ENCODE measurements at places on chromosomes 2 and 18.

DNA sequence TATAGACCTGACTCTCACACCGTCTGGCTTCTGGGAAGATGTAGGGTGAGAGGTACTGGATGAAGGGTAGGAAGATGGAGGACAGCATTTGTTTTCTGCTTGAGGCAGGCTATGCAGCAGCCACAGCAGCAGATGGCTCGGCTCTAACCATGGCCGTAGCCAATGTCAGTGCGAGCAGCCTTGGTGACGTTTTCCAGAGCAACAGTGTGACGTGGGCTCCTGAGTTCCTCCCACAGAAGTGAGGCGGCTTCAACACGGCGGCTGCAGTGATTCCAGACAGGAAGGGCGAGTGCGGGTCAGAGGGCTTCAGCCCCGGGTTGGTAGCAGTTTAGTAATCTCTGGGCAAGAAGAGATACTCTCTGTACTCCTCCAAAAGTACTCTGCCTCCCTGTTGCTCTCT lies 133.0 kb upstream of the MYT1L start:
- no peak for DNase-seq

- DNase-seq: peak; percentile 16
Measured at GRCh38 chr2:30421604-30422443, 25.2 kb upstream of the LCLAT1 start.

DNA sequence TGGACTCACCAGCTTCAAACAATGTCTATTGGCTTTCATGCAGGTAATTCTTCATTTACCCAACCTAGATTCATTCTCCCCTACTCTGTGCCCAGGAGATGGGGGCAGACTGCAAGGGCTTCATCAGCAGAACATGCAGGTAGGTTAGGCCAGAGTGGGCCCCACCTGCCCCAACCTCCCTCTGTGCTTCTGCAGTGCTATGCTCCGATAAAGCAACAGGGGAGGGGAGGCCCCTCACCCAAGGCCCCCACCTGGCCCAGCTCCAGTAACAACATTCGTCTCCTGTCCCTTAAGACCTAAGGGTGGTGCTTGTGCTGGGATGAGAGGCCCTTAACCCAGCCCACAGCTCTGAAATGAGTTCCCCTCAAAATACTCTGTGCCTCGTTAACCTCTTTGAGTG lies 16.7 kb upstream of the GYPC start:
- DNase-seq: peak; percentile 4

- no peak for DNase-seq
Measured at GRCh38 chr18:11946756-11947155, 34.6 kb upstream of the IMPA2 start.

DNA sequence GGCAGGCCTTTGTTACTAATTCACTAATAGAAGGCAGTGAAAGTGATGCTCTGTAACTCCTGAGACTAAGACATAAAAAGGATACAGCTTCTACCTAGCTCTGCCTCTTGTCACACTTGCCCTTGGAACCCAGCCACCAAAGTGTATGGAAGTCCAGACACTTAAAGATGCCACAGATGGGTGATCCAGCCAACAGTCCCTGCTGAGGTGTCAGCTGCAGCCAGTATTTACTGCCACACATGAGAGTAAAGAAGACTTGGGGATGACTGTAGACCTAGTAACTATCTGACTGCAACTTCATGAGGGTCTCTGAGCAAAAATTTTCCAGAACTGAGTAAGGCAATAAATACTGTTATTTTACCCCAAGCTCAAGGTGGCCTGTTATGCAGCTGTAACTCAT lies 8.8 kb downstream of the IMMT start:
- DNase-seq: no peak

DNA sequence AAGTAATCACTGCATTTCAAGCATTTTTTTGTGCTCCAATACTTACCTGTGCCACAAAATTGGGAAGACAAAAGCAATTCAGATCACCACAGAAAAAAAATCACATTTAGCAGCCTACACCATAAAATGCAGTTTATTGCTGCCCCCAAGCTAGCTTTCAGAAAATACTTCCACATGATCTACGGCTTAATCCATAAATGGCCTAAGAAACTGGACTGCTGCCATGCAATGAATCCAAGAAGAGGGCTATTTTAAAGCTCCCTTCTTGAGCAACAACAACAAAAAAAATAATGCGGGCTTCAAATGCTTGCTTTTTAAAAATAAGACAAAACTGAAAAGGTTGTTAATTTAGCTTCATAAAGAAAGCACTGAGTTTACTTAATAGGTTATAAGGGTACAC lies 272.3 kb downstream of the RAD51AP2 start:
- no peak for DNase-seq

- peak; percentile 68 for DNase-seq
Measured at GRCh38 chr2:64637000-64637635, 16.6 kb downstream of the SERTAD2 start.

DNA sequence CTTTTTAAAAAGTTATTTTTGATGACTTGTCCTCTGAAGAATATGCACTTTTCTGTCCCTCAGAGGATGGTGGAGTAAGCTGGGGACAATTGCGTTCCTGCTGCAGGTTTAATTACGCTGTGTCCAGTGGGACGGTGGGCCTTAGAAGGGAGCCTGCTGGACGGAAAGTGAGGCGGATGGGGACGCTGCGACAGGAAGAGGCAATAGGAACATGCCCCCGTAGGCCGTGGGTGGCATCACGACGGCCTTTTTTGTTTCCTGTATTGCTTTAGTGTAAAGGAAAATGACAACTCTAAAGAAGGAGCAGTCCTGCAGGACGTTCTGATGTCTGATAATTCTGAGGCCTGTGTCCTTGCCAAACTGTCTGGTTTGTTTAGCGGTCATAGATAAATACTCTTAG lies 121.6 kb downstream of the NFATC1 start:
- DNase-seq: no peak

GRCh38 chr18:2654928-2655177 lies 673 bp upstream of the SMCHD1 start:
- peak; percentile 72 for DNase-seq

DNA sequence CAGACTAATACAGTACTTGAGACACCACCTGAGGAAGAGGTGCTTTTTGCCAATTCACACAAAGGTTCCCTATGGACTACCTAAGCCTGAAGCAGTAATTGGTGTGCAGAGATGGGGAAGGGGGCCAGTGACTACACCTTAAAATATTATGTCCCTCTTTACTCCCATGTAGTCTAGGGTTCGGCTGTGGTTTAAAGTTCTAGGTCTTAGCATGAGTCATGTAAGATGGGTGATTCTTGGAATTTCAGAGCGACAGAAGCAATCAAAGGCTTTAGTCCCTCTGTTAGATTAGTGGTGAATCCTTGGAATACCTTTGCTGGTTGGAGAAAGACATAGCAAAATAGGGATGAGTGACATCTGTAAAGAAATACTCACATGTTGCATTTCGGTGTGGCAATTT lies 14.3 kb upstream of the CCDC85A start:
- no peak for DNase-seq

DNA sequence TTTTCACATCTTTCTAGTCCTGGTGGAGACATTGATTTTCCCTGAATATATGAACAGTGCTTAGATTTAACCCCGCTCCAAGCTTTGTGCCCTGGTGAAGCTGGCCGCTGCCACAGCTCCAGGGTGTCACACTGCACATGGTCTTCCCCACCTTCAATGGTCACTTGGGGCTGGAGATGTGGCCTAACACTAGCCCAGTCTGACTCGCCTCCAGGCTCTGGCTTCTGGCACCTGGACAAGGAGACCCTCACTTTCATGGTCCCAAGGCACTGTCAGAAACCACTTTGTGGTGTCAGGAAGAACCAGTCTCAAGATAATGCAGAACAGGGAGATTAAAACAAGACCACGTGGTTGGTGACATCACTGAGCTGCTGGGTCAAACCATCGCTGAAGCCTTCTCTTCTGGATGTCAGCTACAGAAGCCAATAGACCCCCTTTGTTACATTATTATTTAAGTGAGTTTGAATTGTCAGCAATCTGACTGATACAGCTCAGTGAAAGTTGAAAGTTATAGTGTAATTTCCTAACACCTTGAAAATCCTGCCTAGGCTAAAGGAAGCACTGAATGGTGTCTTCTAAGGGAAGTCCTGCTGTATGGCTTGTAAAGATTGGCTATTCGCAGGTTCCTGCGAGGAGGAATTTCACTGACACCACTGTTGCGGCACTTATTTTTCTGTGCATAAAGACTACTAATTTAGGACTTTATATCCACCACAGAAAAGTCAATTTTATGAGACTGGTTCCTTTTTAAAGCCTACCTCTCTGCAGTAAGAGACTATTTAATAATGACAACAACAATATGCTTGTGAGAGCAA lies 55.0 kb upstream of the CTDP1 start:
- no peak for DNase-seq

DNA sequence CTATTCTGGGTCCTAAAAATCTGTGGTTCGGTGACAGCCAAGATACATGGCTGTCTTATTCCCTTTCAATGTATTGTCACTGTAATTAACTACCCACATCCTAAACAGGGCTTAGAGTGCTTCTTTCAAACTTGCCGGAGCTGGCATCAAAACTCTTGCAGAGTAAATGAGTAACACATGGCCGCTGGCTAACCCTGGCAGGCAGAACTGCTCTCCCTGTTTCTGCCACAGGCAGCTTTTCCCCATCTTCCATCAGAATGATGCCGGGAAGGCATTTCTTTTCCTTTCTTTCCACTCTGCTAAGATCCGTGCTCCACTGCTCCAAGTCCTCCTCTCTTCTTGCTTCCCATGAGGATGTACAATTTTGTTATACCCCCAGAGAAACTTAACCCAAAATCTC lies 54.8 kb upstream of the PTPRM start:
- DNase-seq: no peak

- DNase-seq: no peak
Measured at GRCh38 chr2:63035660-63036059, 15.0 kb upstream of the OTX1 start.

DNA sequence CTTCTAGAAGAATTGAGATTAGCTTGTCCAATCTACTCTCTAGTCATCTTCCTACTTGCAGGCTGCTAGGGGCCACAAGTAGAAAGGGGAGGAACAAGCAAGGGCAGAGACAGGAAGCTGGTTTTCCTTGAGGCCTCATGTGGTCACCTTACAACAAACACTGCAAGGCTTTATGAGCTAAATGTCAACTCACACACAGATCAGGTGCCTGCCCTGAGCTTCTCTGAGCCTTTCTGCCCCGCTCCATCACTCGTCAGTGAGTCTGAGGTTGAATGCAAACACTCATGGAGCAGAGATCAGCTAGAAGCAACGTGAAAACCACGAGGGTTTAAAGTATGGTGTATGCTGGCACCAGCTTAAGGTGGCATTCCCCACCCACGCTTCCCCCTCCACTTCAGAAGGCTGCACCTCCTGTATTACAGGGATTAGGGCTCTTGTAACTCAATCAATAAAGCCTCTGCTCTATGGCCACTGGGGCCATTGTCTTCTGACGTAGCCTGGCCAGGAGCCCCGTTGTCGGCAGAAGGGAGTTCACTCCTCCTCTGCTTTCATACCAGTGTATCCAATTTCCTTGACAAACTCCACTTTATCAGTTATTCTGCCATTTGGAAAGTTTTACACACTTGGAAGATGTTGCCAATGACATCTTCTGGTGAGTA lies 5.4 kb upstream of the CRYGC start:
- no peak for DNase-seq

DNA sequence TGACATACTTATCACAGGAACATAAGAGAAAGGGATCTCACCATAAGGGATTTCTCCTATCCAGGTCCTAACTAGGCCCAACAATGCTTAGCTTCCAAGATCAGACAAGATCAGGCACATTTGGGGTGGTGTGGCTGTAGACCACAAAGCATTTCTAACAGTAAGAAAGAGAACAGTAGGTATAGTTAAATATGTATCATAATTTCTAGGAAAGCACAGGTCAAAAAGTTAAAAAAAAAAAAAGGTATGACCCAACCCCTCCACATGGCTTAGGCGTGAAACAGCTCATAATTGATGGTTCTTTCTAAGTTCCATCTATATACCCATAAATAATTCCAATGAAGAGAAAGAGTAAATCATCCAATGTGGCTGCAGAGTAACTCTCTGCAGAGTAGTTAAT lies 6.9 kb downstream of the PRKD3 start:
- no peak for DNase-seq

DNA sequence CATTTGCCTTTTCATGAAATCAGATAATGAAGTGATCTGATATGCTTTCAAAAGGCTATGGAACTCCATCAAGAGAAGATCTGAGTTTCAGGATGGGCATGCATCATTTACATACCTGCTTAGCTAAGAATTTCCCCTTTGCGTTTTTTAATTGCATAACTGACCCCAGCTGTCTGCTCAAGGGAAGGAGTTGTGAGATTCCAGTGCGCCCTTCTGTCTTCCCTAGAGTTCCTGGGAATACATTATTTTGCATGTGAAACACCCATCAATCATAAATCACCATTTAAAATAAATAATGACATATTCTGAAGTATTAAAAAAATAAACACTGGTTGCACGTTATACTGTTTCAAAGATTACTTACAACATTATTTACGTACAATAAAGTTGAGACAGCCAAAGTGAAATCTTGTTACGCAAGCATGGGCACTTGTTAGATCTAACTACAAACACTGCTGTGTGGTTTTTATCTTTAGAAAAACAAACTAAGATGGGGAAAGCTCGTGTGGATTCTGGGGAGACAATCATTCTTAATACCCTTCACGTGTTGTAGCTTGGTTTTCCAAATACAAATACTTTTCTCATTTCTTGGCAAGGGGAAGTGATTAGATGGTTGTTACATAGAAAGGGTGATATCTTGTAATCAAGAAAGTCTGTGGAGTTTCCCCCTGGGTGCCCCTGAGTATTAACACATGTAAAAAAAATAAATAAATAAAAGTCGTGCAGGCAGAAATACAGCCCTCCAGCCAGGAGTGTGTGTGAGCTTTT lies 125.7 kb upstream of the LMAN1 start:
- DNase-seq: no peak

GRCh38 chr2:144180131-144180530 lies 339.8 kb downstream of the ZEB2 start:
- no peak for DNase-seq

DNA sequence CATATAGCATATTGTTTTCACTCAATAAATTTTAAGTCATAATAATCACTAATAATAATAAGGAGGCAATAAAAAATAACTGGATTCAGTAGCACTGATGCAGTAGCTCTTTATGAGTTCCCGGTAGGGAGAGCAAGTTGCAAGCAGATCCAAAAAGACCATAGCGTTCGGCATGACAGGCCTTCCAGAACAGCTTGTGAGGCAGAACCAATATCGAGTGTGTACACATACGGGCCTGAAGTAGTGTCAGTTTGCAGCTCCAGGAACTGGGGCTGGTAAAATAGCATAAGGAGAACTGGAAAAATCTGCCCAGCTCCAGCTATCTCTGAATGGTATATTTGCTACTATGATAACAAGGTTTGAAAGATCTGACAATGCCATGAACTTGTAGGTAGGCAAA lies 1607.8 kb upstream of the PIK3C3 start:
- DNase-seq: no peak

DNA sequence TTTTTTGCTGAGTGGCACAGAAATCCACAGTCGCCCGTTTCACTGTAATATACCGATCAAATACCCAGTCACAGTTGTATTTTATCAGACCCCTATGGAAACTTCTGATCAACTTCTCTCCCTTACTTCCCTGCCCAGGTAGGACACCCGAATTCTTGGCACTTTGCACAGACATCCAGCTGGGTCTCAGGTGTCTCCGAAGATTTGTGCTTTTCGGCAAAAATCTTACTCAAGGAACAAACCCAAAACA lies 596 bp downstream of the MREG start:
- no peak for DNase-seq
